ENCODE measurements at places on chromosomes 12 and 14.

GRCh38 chr12:130879212-130879686, 7.4 kb downstream of the RAN start:
- no peak for DNase-seq

- DNase-seq: no peak
These were observed at the start of gene DNAJC22 for GRCh38 chr12:49346659-49347310. Gene DNAJC22, plus strand, starts transcription at chr12:49346888. Its CDS starts 1,985 bp downstream, at chr12:49348873.

- DNase-seq: no peak
These were observed 126.3 kb downstream of the KTN1 start for GRCh38 chr14:55706365-55706684.

- DNase-seq: no peak
These were observed 15.5 kb downstream of the GPR68 start for GRCh38 chr14:91229005-91229382.

DNA sequence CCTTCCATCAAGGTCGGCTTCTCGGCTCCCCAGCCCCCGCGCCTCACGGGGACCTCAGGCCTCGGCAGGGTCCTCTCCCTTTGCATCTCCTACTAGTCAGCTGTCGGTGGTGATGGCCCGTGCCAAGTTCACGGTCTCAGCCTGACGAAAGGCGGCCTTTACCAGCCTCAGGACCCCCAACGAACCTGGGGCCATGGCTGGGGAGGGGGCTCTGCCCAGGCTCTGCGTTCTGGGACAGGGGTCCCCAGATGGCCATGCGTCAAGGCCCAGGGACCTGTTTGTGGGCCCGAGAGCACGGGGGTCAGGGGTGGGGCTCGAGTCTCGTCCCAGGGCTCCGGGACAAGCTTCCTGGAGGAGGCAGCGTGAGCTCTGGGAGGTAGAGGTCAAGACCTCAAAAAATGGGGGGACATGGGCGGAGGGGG, 32.8 kb upstream of the DEGS2 start:
- DNase-seq: peak; percentile 2

All from anterior cingulate cortex (tissue), 58 donors.